HT1080 (cell line): ENCODE measurements at places on chromosomes 16 and 17. TPM values are rescaled to one million over a fixed set of nuclear protein-coding genes. Genes with fewer than 3 reads are reported as not detected.

- DNase-seq: no peak
Measured at GRCh38 chr17:76237859-76238313, 2.4 kb downstream of the RNF157 start.

DNA sequence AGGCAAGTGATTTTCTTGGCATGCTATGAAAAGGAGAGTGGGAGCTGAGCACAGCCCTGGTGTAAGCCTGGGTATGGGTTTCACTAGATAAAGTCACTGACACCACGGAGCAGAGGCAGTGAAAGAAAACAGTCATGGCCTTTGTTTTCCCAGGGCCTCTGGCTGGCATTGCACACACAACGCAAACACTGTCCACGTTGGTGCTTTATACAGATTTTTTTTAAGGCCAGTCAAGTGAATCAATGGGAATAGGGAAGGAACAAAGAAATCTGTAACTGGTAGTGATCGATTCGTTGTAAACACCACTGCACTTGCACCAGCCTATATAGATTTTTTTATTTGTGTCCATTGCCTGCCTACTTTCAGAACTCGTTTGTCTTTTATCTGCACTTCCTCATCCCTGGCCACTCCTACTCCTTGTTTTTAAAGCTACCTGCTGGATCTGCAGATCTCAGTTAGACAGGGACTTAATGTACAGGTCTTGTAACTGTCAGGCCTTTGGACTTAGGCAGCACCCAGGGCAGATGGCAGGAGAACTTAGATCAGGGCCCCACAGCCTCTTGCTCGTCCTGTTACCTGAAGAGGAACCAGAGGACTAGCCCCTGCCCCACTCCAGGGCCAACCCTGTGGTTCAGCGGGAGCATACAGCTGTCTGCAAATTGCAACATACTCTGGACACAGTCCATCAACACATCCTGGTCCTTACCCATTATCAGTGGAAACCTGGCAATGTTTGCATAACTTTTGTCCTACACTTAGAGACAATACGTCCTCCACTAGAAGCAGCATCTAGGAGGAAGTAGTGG is 10.6 kb upstream of the TMIGD1 start:
- no peak for DNase-seq

The SPHK1 gene
- total RNA-seq: 107 and 122 TPM in 2 replicates

DNA sequence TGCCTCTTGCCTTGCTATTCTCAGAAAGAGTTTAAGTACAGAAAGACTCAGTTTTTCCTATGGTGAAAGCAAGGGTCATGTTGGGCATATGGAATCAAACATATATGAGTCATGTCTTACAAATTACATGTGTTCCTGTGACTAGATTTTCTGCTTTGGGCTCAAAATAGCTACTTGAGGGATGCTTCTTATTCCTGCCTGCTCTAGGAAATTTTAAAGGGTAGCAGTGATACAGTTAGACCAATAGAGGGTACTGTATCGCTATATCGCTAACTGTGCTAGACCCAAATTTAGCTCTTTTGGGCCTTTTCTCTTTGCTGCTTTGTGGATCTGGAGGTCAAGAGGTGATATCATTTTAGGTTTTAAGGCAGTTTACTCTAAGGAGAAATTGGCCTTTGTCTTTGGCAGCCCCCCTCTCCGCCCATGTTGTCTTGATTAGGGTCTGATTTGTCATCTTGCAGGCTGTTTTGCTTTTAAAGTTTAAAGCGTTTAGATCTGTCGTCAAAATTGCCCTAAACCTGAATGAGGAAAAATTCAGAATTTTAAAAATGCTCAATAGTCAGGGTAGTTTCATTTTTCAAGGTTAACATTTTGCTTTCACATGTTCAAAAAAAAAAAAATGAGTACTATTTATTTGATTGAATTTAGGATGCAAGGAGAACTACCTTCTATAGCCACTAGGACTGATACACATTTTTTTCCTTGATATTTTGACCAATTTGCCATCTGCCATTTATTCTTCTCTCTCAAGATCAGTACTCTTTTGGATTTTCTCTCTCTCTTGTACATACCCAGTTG is 8.8 kb downstream of the NFATC3 start:
- DNase-seq: peak; percentile 42

- DNase-seq: no peak
Measured at GRCh38 chr16:46650254-46650623, 29.1 kb upstream of the SHCBP1 start.
